Panc1 (cell line): ENCODE measurements at places on chromosomes 16 and 17. TPM values are rescaled to one million over a fixed set of nuclear protein-coding genes. Genes with fewer than 3 reads are reported as not detected.

- DNase-seq, result no peak
Observed at GRCh38 chr17:81580481-81580880, 28.3 kb upstream of the FAAP100 start.

CD300LB gene
- not detected for total RNA-seq

DNA sequence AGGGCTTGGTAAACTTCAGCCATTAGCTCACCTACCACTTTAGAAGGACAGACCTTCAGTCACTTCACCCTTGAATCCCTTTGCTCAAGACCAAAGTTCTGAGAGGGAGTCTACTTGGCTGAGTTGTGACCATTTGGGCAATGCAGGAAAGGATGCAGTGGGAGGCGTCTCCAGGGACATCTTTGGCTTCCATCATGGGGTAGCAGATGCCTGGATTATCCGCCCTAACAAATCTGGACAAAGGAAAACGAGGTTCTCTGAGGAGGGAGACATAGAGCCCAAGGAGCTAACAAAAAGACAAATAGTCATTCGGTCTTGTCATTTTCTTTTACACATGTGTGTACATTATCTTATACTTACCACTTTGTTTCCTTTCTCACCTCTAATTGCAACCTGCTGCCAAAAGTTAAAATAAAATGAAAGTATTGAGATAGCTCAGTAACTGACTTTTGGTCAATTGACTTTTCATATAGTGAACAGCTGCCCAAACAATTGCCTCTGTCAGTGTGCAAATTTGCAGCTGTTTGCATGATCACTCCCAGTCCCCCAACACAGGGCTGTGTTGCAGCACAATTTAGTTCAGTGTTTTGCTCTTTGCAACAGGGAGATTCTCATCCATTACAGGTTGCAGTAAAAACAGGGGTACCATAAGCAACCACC lies 108.9 kb upstream of the EEF2KMT start:
- DNase-seq, result no peak

DNA sequence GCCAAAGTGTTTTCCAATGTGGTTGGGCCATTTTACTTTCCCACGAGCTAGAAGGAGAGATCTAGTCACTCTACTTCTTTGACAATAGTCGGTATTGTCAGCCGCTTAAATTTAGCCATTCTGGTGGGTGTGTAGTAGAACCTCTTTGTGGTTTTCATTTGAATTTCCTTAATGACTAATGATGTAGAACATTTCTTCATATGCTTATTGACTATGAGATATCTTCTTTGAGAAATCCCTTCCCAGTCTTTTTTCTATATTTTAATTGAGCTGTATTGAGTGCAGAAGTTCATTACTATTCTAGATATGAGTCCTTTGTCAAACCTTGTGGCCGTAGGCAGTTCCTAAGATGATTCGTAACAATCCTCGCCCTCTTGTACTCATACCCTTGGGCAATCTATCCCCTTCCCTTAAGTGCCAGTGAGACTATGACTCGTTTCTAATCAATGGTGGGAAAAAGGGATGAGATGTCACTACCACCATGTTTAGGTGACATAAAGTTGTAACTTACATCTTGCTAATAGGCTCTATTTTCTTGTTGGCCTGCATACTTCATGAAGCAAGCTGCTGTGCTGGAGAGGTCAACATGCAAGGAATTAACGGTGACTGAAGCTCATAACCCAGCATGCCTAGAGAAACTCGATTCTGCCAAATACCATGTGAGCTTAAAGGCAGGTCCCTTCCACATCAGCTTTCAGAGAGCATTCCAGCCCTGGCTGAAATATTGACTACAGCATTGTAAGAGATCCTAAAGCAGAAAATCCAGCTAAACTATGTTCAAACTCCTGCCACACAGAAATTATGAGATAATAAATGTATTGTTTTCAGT lies 817.9 kb upstream of the SOX9 start:
- DNase-seq, result no peak

GRCh38 chr17:36149296-36149820 lies 27.1 kb downstream of the TBC1D3B start:
- DNase-seq, result no peak

HBQ1 gene
- 10.4 TPM for total RNA-seq

SLC35G3 gene
- not detected for total RNA-seq

- no peak for DNase-seq
Observed at GRCh38 chr17:78324391-78325075, 35.3 kb downstream of the SOCS3 start.

TERB1 gene
- not detected for total RNA-seq

CTRB1 gene
- 2.7 TPM for total RNA-seq

GRCh38 chr17:33049781-33050414 lies 58.3 kb downstream of the SPACA3 start:
- DNase-seq, result peak; percentile 62

DNA sequence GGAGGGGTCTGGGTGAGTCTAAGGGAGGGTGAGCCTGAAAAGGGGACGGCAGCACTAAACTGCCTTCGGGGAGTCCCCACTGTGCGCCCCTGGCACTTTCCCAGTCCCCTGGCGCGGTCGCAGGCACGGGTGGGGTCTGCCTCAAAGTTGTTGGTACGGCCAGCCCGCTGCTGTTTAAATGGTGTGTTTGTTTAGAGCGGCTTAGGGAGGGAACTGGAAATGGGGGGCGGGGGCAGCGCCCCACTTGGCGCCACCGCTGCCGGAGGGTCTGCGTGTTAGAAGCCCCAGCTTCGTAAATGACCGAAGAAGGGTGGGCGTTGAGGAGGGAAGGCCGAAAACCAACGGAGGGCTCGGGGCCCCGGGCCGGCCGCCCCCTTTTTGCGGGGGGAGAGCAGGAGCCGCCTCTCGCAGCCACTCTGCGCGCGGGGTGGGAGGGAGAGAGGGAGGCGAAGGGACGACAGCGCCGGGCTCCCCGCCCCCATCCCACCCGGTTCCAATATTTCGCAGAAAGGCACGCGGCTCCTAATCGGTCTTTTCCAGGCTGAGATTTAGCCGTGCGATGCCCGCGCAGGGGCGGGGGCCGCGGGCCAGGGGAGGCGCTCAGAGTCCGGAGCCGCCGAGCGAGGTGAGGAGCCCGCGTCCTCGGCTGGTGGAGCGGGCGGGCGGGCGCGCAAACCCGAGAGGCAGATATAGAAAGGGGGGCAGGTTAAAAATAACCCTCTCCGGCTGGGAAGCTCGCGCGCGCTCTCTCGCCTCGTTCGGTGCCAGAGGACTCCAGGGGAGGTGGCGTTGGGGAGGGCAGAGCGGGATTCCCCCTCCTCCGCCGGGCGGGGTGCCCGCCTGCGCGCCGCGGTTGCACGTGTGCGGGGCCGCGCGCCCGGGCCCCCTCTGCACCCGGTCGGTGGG lies 54.9 kb downstream of the SREBF1 start:
- no peak for DNase-seq

GRCh38 chr16:1791943-1792812 lies 1.3 kb downstream of the IGFALS start:
- DNase-seq, result no peak
